ENCODE measurements at places on chromosomes 5 and 9. TPM values are rescaled to one million over a fixed set of nuclear protein-coding genes. Genes with fewer than 3 reads are reported as not detected.
A peak's percentile ranks its signal among the peaks of the same experiment; 100 is the strongest.

- DNase-seq, result no peak
Observed at GRCh38 chr9:2966565-2967300, 122.8 kb upstream of the PUM3 start.

DNA sequence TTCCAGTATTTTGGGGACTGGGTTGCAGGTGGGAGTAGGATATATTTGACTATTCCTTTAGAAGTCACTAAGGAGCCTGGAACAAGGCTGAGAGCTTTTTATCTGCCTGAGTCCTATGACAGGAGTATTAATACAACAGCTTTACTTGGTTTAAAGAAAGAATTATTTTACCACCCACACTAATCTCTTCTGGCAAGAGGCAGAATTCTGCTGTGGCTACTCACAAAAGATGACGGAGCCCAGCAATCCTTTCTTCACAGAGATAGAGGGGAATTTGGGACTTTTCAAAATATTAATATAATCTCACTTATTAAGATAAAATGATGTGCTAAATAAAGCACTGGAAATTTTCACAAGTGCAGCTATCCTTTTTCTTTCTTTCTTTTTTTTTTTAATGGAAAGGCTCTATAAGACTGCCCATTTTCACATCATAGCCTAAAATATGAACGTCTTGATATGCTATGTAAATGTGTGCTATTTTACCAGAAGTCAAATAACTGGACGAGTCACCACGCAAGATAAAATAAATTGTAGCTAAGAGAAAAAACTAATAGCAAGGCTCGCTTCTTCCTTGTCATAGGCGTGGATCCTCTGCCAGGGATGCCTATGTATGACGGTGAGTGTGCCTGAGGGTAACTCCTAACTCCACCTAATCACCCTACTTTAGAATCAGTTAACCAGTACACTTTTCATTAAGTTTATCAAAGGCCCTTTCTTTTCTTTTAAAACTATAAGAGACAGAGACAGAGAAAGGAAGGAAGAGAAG is 76.3 kb downstream of the ZNF608 start:
- no peak for DNase-seq

- DNase-seq, result no peak
Observed at GRCh38 chr5:125049721-125050702, 303.6 kb upstream of the ZNF608 start.

GRCh38 chr5:164868761-164869160 is 1363.3 kb downstream of the MAT2B start:
- no peak for DNase-seq

DNA sequence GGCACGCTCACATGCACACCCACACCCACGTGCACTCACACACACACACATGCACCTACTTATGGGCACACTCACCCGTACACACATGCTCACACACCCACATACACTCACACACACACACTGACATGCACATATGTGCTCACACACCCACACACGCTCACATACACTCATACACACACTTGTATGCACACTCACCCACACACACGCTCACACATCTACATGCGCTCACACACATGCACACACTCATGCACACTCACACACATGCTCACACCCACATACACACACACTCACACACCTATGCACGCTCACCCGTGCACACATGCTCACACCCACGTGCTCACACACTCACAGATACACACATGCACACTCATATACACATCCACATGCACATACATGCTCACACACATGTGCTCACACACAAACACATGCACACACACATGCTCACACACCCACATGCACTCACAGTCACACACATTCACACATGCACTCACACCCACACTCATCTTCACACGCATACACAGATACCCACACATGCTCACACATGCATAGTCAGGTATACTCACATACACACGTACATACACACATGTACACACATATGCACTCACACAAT is 138.3 kb downstream of the OLFM1 start:
- no peak for DNase-seq

GRCh38 chr5:432928-433791 is 9.8 kb upstream of the EXOC3 start:
- DNase-seq, result no peak

GRCh38 chr5:113264046-113264445 is 170.7 kb downstream of the TSSK1B start:
- no peak for DNase-seq

DNA sequence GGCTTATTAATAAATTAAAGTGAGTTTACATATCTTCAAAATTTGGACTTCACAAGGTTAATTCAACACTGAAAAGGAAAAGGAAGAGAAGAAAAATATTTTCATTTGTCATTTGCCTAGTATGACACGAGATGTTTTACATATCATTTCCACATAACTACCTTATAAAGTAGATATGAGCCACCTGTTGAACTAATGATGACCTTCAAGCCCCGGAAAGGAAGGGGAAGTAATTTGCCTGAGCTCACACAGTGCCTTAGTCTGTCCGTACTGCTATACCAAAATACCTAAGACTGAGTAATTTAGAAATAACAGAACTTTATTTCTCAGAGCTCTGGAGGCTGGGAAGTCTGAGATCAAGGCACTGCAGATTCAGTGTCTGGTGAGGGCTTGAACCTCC is 17.9 kb downstream of the CMYA5 start:
- DNase-seq, result no peak

- DNase-seq, result no peak
Observed at GRCh38 chr5:35855187-35855586, 1.5 kb upstream of the IL7R start.

- peak; percentile 59 for DNase-seq
Observed at GRCh38 chr9:36319806-36320205, 61.6 kb upstream of the GNE start.

- peak; percentile 95 for DNase-seq
Observed at GRCh38 chr5:141992349-141992963, 20.4 kb downstream of the GNPDA1 start.

DNA sequence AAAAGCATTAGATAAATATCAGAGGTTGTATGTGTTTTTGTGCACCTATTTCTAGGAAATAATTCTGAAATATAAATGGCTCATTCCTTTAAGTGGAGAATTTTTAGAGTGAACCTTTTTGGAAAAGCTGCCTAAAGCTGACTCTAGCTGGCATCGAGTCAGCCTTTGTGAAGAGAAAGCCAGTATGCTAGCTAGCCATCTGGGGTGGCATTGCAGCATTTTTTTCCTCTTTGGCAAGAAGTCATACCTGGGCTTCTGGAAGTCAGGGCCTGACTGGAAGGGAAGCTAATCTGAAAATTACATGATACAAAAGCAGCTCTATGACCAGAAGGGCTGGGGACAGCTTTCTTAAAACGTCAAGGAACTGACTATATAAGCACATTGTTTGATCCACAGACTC is 19.7 kb downstream of the ANP32B start:
- no peak for DNase-seq

DNA sequence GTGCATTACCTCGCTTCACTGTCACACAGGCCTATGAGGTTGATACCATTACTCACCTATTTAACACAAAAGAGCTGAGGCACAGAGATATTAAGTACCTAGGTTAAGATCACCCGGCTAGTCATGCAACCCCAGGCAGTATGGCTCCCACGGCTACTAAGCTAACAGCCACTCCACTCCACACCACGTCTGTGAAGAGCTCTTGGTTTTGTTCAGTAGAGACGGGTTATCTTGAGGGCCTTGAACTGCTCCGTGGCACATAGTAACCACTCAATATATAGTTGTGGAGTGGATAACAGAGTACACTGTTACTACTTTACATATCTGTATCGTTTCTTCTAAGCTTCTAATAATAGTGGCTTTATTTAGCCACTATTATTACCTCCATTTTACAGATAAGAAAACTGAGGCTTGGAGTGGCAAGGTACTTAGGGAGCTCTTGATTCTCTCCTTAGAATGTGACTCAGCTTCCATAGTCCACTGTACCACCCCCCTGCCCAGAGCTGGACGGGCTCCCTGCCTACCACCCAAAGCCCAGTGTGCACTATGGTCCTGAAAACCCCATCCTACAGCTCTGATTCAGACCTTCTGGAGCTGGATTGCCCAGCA is 1.0 kb upstream of the CORO2A start:
- no peak for DNase-seq

- DNase-seq, result no peak
Observed at GRCh38 chr5:179889885-179890284, 17.8 kb downstream of the TBC1D9B start.

- no peak for DNase-seq
Observed at GRCh38 chr9:126408004-126408403, 81.4 kb downstream of the MVB12B start.

DNA sequence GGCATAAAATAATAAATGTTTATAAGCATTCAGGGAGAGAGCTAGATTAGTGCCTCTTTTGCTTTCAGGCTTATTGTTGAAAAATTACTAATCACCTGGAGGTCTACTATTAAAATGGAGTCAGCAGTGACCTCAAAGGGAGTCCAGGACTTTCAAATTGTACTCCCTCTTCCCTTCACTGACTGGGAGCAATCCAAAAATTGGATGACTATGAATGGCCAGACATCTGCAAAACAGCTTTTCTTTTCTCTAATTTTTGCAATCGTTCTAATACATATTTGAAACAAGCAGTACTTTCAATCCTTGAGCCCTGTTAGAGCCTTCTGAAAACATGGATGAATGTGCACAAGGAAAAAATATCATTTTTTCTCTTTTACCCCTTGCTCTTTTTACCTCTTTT is 461.8 kb downstream of the TMEM232 start:
- no peak for DNase-seq

GRCh38 chr5:132812781-132813598 is at the start of gene SOWAHA:
Gene SOWAHA, plus strand, starts transcription at chr5:132813302. Its CDS starts 320 bp downstream, at chr5:132813622.
- peak; percentile 76 for DNase-seq

- no peak for DNase-seq
Observed at GRCh38 chr5:59051951-59052350, 469.1 kb downstream of the RAB3C start.

Gene SURF1
- 63.0 TPM for total RNA-seq

Gene NEUROG1
- total RNA-seq, result not detected

Gene NOXA1
- 41.5 TPM for total RNA-seq

Gene IFNA2
- total RNA-seq, result not detected

Gene PCDHB14
- total RNA-seq, result 0.98 TPM

Gene AMBP
- 0.63 TPM for total RNA-seq

Gene PIP5KL1
- 1.9 TPM for total RNA-seq

Gene FAM153A
- total RNA-seq, result 0.89 TPM

Gene TEK
- total RNA-seq, result 7.2 TPM

Gene ACOT12
- not detected for total RNA-seq

Gene SERF1A
- 6.4 TPM for total RNA-seq

All from mucosa of descending colon (tissue), 3 donors.